Right cardiac atrium (tissue), 5 donors: ENCODE measurements at places on chromosomes 1 and 21.

DNA sequence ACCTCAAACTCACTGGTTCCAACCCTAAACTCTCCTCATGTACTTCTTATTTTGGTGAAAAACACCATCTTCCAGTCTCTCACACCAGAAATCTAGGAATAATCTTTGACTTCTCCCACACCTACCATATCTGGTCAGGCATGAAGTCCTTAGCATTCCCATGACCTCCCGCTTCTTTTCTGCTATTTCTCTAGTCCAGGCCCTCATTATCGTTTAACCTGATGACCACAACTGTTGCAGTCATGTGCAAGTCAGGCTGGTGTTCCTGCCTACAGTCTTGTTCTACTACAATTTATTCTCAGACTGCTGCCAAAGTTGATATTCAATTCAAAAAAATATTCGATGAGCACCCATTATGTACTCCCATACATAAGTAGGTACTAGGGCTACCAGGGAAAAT is 71.3 kb downstream of the PIK3R3 start:
- no peak for DNase-seq

DNA sequence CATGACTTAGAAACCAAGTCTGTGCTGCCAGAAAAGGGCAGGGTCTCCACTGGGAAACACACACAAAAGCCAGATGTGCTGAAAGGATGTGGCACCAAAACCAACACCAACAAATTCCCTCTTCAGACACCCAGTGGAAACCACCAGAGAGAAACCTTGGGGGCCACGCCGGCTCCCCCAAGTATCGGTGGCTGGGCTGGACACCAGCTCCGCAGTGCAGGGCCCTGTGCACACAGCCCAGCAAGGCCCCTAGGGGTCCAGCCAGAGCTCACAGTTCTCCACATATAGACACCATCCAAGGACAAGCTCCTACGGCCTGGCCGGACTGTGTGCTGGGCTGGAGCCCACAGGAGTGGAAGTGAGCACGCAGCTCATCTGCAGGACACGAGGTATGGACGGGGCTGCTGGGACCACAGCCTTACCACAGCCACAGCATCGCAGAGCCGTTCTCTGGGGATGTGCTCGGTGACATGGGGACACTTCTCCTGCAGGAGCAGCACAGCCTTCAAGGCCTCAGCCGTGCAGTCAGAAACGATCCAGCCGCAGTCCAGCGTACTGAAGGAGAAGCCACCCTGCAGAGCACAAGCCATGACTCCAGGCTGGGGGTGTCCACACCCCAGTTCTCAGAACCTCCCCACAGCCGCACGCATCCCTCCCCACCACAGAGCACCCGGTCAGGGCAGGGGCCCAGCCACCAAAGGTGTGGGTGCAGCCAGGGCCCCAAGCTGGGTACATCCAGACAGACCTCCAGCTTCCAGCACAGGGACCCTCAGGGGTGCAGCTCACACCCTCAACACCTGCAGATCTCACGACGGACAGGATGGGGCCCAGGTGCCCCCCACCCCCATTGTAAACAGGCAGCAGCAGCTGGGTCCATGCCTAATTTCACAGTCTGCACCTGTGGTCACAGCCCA is 21.3 kb downstream of the LSS start:
- DNase-seq = no peak

- DNase-seq = no peak
Observed at GRCh38 chr1:53811414-53811851, 26.7 kb downstream of the NDC1 start.

DNA sequence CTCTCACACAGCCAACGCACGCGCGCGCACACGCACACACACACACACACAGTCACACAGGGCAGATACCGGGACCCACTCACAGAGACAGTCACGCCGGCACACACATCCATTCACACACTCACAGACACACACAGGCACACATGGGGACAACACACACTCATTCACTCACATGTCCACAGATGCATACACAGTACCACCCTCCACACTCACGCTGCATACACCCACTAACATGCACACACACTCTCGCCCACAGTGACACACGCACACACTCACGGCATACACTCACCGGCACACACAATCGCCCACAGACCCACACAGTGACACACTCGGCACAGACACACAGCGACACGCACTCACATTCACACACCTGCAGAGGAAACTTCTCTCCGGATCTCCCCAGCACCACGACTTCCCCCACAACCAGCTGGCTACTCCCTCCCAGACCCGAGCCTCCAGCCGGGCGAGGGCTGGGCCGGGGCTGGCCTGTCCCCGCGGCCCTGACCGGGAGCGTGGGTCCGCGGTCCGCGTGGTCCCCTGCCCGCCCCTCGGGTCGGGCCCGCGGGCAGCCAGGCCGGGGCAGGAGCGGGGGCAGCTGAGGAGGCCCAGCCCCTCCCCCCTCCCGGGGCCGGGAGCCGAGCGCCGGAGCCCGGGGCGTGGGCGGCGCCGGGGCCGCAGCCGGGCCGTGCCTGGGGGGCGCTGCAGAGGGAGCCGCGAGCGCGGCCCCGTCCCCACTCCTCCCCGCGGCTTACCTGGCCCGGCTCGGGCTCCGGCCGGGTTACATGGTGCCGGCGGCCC is 552 bp downstream of the DLGAP3 start:
- no peak for DNase-seq

- no peak for DNase-seq
Observed at GRCh38 chr1:232249861-232250777, 379.8 kb downstream of the SIPA1L2 start.

DNA sequence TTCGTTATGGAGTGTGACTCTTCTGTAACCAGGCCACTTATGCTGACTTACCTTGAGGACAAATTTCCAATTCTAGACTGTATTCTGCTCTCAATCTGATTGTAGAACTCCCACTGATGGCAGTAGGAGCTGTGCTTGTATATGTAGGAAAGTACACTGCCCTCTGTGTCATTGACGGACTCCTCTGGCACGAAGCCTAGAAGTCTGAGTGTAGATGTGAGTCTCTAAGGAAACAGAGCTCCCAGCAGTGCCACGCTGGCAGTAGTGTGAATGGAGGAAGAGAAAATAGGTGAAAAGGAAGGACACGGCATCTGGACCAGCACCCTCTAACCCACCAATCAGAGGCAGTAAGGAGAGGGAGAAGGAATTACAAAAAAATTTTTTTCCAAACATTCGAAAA is 130.4 kb upstream of the ADGRL2 start:
- DNase-seq = peak; percentile 84

DNA sequence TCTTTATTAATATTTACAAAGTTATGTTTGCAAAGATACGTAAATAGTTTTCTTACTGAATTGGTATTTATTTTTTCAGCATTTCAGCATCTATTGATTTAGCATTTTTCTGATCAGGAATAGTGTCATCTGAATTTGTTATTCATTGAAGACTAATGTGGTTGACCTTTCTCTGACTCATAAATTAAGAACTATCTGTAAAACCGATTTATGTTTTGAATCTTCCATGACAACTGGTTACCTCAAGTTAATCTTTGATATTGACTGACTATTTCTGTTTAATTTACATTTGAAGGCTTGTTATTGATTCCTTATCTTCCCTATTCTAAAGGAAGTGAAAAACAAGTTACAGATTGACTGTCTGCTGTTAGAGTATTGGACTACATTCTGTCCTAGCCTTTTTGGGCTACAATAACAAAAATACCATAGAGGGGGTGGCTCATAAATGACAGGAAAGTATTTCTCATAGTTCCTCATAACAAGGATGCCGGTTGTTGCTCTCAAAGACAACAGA is 1131.4 kb downstream of the PLA2G4A start:
- no peak for DNase-seq

- no peak for DNase-seq
Observed at GRCh38 chr1:217540321-217540720, 90.6 kb downstream of the GPATCH2 start.

DNA sequence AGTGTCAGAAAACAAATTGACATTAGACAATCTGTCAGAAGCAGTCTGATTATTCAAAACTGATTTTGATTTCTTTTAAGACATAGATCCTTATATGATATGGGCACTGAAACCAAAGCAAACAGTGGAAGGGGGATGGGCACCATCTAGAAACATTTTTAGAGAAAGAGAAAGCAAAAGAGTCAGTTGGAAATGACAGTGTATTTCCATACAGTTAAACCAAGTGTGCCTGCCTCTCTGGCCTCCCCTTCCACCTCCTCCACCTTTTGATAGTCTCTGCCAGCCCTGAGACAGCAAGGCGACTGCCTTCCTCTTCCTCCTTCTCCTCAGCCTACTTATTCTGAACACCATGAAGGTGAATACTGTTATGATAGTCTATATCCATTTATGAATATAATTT is 949.7 kb downstream of the AMY1C start:
- DNase-seq = no peak

DNA sequence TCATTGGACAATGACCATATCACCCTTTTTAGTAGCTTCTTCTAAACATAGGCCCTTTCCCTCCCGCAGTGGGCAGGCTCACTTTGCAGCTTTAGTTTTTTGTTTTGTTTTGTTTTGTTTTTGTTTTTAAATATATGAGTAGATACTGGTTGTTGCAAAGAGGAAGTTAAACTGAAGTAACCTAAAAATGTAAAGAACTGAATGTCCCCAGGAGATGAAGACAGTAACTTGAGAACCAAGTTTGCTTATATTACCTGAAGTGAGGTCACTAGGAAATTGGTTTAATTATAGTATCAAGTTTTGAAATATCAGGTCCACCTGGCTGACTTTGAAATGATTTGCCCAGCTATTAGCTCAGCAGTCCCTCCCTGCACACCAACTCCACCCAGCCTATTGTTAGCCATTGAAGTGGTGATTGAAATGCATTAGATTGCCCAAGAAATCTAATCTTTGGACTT is 18.2 kb downstream of the SMAP2 start:
- no peak for DNase-seq

DNA sequence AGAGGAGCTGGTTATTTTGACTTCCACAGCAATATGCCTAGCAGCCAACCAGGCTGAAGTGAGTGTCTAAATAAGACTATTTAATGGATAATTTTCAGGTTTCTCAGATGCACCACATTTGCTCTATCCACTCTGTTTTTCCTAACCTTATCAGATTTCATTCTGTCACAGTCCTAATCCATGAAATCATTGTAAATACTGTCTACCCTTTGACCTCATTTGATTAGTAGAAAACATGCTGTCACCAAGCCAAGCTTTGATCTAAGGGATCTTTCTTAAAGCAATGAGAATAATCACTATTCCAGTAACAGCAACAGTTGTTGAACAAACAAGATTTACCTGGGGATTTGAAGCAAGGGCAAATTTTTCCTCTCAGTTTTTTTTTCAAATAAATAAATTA is 595.6 kb downstream of the LTN1 start:
- DNase-seq = no peak
